Activated naive CD8-positive, alpha-beta T cell treated with anti-CD3 and anti-CD28 coated beads for 36 hours (primary cell): ENCODE measurements at places on chromosomes 11 and 22. TPM values are rescaled to one million over a fixed set of nuclear protein-coding genes. Genes with fewer than 3 reads are reported as not detected.

CCDC88B gene
- total RNA-seq = 74.5 TPM

PKDREJ gene
- total RNA-seq = not detected

CNIH2 gene
- total RNA-seq = 1.9 TPM

SIRT3 gene
- total RNA-seq = 18.6 TPM

JAML gene
- total RNA-seq = 148 TPM

OR5D18 gene
- not detected for total RNA-seq

SLC3A2 gene
- total RNA-seq = 408 TPM

LSP1 gene
- 148 TPM for total RNA-seq

PHF21B gene
- not detected for total RNA-seq

NPTXR gene
- 0.85 TPM for total RNA-seq

GRCh38 chr11:19121646-19122045 lies 4.7 kb downstream of the ZDHHC13 start:
- peaks cover 55% of the 10 kb centered on the region for H3K36me3 ChIP-seq
- no peak overlapping the region for H3K4me3 ChIP-seq
- H3K27me3 ChIP-seq = no peaks in the 10 kb centered on the region
- peaks cover 42% of the 10 kb centered on the region for H3K4me1 ChIP-seq

- no peaks in the 10 kb centered on the region for H3K4me1 ChIP-seq
- no peak overlapping the region for H3K4me3 ChIP-seq
- H3K36me3 ChIP-seq = no peaks in the 10 kb centered on the region
- DNase-seq = no peak
- no peak overlapping the region for H3K27ac ChIP-seq
- H3K27me3 ChIP-seq = peaks cover 29% of the 10 kb centered on the region
Measured at GRCh38 chr11:86783661-86784060, 16.7 kb upstream of the PRSS23 start.

DNA sequence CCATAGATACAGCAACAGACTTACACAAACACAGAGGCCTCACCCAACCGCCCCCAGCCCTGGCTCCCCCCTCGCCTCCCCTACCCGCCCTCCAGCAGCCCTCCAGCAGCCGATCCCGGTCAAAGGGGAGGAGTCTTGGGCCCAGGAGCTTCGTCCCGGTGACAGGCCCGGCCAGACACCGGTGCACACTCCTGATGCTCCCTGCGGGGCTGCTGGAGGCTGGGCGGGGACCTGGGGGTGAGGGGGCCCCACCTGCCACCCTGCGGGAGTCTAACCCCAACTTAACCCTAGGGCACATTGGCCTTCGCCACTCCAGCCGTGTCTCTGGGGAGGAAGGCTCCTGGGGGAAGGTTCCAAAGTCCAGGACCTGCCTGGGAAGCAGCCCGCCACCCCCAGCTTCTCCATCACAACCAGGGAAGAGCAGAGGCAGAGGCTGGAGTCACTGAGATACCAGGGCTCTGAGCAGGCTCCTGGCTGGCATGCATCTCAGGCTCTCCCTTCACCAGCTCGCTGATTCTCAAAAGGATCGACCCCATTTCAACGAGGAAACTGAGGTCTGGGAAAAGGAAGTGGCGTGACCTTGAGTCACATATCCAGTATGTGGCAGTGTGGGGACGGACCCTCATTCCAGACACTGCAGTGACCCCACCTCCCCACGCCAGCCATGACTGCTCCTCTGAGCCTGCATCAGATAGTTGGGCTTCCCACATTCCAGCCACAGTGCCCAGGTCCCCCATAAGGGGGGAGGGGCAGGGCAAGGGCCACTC lies 14.4 kb downstream of the BCL9L start:
- H3K4me3 ChIP-seq = peak overlapping the region; percentile 86
- H3K27me3 ChIP-seq = no peaks in the 10 kb centered on the region
- peaks cover 20% of the 10 kb centered on the region for H3K36me3 ChIP-seq
- peaks cover 75% of the 10 kb centered on the region for H3K4me1 ChIP-seq
- peak overlapping the region; percentile 100 for H3K27ac ChIP-seq

GRCh38 chr11:110728476-110728875 lies 16.2 kb upstream of the ARHGAP20 start:
- H3K27me3 ChIP-seq = peaks cover 62% of the 10 kb centered on the region
- H3K4me3 ChIP-seq = no peak overlapping the region
- no peaks in the 10 kb centered on the region for H3K4me1 ChIP-seq
- peaks cover 2% of the 10 kb centered on the region for H3K36me3 ChIP-seq
- no peak overlapping the region for H3K27ac ChIP-seq

DNA sequence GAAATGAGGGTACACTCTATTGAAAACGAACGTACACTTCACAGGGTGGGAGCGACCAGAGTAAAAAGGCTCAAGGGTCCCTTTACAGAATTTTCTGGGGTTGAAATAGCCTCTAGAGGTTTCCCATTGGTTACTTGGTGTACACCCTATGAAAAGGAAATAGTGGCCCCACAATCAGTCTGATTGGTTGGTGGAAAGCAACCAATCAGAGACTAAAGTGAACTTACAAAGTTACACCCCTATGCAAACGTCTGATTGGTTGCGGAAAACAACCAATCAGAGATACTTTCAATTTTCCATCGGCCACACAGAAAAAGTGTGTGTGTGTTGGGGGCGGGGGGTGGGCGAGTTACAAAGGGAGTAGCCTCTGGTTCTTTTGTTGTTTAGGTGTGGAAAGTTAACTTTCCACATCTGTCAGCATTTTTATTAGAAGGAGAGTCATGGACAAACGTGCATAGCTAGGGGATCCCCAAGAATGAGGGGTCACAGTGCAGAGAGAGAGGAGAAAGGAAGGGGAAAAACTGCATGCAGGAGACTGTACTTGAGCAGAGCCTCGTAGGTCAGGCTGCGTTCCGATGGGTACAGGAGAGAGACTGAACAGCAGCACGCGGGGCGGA lies 1152.1 kb downstream of the TBC1D22A start:
- H3K36me3 ChIP-seq = no peaks in the 10 kb centered on the region
- H3K27ac ChIP-seq = no peak overlapping the region
- H3K27me3 ChIP-seq = no peaks in the 10 kb centered on the region
- peaks cover 11% of the 10 kb centered on the region for H3K4me1 ChIP-seq
- no peak for DNase-seq

- no peaks in the 10 kb centered on the region for H3K27me3 ChIP-seq
- H3K4me3 ChIP-seq = no peak overlapping the region
- no peak for DNase-seq
- H3K27ac ChIP-seq = no peak overlapping the region
- no peaks in the 10 kb centered on the region for H3K36me3 ChIP-seq
- no peaks in the 10 kb centered on the region for H3K4me1 ChIP-seq
Measured at GRCh38 chr11:92048415-92048814, 176.2 kb upstream of the FAT3 start.

DNA sequence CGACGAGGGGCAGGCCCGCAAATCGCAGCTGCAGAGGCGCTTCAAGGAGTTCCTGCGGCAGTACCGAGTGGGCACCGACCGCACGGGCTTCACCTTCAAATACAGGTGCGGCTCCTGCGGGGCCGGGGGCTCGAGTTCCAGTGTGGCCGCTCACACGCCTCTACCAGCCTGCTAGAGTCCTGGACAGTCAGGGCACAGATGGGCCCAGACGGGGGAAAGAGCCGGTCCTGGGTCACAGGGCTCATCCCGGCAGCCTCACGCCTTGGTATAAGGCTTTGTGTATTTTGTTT lies 506 bp downstream of the MCM5 start:
- H3K4me1 ChIP-seq = peaks cover 29% of the 10 kb centered on the region
- peak; percentile 37 for DNase-seq
- H3K36me3 ChIP-seq = peaks cover 56% of the 10 kb centered on the region
- H3K4me3 ChIP-seq = peak overlapping the region; percentile 98

DNA sequence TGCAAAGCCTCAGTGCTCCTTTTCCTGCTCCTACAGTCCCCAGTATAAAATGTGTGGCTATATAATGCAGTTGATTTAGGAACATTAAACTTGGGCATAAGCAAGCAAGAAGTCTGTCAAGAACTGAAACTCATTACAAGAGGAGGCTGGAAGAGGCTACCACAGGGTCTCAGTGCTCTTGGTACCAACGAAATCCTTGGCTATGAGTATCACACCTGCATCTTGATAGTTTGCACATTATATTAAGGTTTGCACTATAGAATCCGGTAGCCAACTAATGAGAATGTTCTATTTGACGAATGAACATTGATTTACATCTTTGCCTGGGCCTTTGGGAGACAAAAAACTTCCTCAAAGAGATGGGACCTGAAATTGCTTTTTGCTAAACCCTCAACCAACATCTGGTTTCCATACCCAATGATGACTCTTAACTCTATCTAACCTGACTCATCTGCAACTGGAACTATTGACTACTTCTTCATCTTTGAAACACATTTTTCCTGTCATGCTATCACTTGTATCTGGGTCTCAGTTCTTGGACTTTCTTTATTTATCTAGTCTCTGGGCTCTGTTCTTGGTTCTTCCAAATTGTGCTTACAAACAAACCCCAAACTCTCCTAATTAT lies 207.2 kb upstream of the CTSC start:
- no peak for DNase-seq
- H3K27me3 ChIP-seq = no peaks in the 10 kb centered on the region
- H3K36me3 ChIP-seq = no peaks in the 10 kb centered on the region
- H3K27ac ChIP-seq = no peak overlapping the region

GRCh38 chr11:121996574-121996973 lies 119.4 kb downstream of the BLID start:
- no peak overlapping the region for H3K4me3 ChIP-seq
- H3K4me1 ChIP-seq = no peaks in the 10 kb centered on the region
- H3K36me3 ChIP-seq = no peaks in the 10 kb centered on the region
- no peak overlapping the region for H3K27ac ChIP-seq

- peaks cover 18% of the 10 kb centered on the region for H3K4me1 ChIP-seq
- DNase-seq = no peak
- H3K4me3 ChIP-seq = no peak overlapping the region
- H3K27me3 ChIP-seq = peaks cover 11% of the 10 kb centered on the region
- H3K36me3 ChIP-seq = no peaks in the 10 kb centered on the region
Measured at GRCh38 chr22:42287174-42287890, 16.9 kb upstream of the TCF20 start.

GRCh38 chr11:39806652-39807051 lies 1652.8 kb downstream of the LRRC4C start:
- H3K36me3 ChIP-seq = no peaks in the 10 kb centered on the region
- H3K27me3 ChIP-seq = no peaks in the 10 kb centered on the region
- H3K27ac ChIP-seq = no peak overlapping the region
- DNase-seq = no peak

DNA sequence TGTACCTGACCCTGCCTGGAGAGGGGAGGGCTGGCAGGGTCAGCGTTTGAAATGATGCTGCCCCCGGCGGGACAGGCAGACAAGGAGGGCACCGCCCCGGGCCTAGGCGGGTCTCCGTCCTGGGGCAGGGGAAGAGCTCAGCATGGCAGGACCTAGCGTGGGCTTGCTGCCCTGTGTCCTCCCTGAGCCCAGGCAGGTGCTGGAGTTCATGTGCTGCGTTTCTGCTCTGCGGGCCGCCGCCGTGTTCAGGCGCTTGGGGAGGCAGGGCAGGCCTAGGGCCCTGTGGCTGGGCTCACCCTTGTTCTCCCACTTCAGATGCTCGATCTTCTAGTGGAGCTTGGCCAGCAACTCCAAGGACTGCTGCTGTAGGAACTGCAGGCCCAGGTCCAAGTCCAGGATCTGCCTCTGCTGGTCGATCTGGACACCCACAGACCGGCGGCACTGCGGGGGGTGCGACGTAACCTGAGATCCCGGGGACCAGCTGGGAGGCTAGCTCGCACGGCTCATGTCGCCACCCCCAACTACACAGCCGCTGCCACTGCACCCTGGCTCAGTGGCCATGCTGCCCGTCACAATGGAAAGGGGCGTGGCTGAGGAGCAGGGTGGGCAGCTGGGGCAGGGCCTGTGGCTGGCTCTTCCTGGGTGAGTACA lies 84.4 kb downstream of the MED15 start:
- peaks cover 8% of the 10 kb centered on the region for H3K4me1 ChIP-seq
- no peaks in the 10 kb centered on the region for H3K36me3 ChIP-seq
- no peak overlapping the region for H3K4me3 ChIP-seq
- DNase-seq = no peak
- H3K27ac ChIP-seq = no peak overlapping the region
- no peaks in the 10 kb centered on the region for H3K27me3 ChIP-seq

- H3K27me3 ChIP-seq = peaks cover 4% of the 10 kb centered on the region
- no peak for DNase-seq
- no peaks in the 10 kb centered on the region for H3K36me3 ChIP-seq
Measured at GRCh38 chr11:69195824-69196782, 40.4 kb downstream of the SMIM38 start.

- H3K4me3 ChIP-seq = no peak overlapping the region
- no peaks in the 10 kb centered on the region for H3K36me3 ChIP-seq
- no peak overlapping the region for H3K27ac ChIP-seq
- H3K4me1 ChIP-seq = no peaks in the 10 kb centered on the region
Measured at GRCh38 chr22:49108636-49109315, 718.9 kb downstream of the BRD1 start.
